Bone marrow (tissue), 2 donors: ENCODE measurements at places on chromosomes 3 and 15.

- no peak for DNase-seq
These were observed 122.9 kb upstream of the PTPRG start for GRCh38 chr3:61438253-61439121.

DNA sequence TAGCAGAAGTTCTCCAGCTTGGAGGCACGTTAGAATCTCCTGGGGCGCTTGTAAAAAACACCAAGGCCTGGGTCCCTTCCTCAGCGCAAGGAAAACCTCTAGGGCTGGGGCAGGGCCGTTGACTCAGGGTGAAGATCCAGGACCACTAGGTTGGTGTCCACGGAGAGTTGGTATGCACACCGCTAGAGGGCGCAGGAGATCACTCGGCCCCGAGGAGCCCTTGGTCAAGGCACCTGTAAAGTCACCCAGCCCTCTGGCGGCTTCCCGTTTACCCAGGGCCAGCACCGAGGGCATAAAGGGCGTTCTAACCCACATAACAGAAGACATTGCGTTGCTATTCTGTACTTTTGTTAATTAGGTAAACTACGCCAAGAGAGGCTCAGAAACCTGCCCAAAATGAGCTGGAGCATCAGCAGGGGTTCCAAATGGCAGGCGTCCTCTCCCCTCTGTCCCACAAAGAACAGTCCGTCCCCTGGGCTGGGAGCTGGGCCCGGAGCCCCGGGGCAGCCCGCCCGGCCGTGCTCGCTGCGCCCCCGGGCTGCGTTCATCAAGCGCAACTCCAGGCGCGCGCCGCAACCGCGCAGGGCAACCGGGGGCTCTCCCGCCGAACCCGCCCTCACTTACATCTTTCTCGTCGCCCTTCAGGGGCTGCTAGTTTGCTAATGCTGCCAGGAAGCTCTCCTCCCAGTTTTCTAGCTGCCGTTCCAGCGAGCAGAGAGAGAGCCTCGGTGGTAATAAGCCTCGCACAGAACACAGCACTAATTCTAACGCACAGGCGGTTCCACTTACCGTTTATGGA, 332.1 kb downstream of the ARRDC4 start:
- DNase-seq, result no peak

- no peak for DNase-seq
These were observed 88.1 kb downstream of the ADAMTS9 start for GRCh38 chr3:64599651-64600050.

DNA sequence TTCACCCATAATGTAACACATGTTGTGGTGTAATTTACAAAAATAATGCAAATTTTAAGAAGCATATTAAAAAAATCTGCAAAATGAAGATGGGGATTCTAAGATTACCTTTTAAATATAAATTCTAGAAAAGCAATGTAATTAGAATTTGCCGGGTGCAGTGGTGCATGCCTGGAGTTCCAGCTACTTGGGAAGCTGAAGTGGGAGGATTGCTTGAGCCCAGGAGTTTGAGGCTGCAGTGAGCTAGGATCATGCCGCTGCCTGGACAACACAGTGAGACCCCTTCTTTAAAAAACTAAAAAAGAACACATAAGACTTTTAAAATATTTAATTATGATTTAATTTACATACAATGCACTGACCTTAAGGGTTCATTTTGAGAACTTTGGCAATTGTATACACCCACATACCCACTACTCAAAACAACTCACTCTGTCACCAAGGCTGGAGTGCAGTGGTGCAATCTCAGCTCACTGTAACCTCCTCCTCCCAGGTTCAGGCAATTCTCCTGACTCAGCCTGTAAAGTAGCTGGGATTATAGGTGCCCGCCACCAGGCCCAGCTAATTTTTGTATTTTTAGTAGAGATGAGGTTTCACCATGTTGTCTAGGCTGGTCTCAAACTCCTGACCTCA, 134.0 kb upstream of the TBL1XR1 start:
- no peak for DNase-seq

GRCh38 chr15:43941555-43941954, 114.8 kb downstream of the WDR76 start:
- no peak for DNase-seq

GRCh38 chr15:43229977-43230376, 9.2 kb upstream of the EPB42 start:
- no peak for DNase-seq

- no peak for DNase-seq
These were observed 28.0 kb downstream of the PPARG start for GRCh38 chr3:12316729-12317351.

GRCh38 chr3:52827441-52827840, 3.0 kb downstream of the ITIH4 start:
- DNase-seq, result no peak

GRCh38 chr3:149473357-149474249, 894 bp upstream of the TM4SF4 start:
- DNase-seq, result no peak

GRCh38 chr15:44034334-44034733, 160.7 kb downstream of the FRMD5 start:
- DNase-seq, result no peak

DNA sequence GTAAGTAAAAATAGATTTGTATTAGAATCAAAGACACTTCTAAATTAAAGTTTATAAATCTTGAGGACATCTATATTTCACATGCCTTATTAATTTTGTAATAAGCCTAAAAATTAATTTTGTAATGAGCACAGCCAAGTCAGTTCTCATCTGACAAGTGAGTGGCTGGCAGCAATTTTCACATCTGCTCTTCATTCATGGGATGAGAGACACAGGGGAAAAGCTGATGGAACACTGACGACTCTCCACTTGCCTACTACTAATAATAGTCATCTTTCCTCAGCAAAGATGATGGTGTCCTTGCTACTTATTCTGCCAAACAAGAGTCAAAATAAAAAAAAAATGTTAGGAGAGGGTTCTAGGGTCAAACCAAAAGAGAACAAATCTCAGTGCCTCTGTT, 14.4 kb upstream of the CMSS1 start:
- no peak for DNase-seq

GRCh38 chr3:55651011-55651410, 163.9 kb upstream of the WNT5A start:
- no peak for DNase-seq

DNA sequence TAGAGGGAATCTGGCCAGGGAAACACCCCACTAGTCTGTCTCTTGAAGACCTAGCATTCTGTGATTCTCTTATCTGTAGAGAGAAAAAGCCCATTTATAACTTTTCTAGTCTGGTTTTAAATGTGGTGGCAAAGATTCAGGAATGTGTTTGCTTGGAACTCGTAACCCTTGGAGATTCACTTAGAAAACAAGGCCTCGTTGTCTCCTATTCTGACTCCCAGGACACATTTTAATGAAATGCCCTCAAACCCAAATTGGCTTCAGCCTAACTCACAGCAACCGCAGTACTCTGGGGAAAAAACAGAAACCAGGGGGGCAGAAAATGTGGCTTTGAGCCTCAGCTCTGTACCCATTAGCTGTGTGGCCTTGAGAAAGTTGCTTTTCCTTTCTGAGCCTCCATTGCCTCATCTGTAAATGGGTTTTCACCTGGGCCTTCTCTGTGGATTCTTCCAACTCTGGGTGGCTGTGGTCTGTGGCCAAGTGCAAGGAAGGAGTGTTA, 36.5 kb downstream of the RPLP1 start:
- no peak for DNase-seq

GRCh38 chr3:98540346-98540745, 8.6 kb downstream of the GPR15 start:
- DNase-seq, result no peak

DNA sequence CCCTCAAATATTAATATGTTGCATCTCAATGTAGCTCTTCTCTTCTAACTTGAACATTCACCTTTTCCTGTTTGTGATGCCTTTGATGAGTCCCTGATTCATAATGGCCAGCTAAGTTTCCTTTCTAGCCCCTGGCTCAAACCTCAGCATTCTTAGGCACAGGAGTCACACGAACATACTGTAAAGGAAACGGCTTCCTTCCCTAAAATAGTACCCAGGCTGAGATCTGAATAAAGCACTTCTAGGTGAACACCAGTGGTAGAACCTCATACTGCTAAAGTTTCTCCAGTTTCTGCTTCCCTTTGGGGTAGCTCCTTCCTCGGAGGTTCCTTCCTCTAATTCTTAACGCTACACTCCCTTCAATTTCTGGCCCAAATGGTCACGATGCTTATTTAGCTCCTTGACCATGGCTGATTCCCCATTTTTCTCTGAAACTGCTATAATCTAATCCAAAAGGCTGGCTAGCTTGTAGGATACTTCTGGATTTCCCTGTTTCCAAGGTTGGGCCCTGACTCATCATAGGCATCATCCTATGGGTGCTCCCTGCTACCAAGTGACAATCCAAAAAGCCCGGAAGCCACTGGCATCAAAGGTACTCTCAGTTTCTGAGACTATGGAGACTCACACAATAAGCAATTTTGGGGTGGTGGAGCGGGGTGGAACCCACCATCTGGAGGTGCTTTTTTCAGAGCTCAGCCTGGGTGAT, 2.4 kb downstream of the ANAPC13 start:
- no peak for DNase-seq

DNA sequence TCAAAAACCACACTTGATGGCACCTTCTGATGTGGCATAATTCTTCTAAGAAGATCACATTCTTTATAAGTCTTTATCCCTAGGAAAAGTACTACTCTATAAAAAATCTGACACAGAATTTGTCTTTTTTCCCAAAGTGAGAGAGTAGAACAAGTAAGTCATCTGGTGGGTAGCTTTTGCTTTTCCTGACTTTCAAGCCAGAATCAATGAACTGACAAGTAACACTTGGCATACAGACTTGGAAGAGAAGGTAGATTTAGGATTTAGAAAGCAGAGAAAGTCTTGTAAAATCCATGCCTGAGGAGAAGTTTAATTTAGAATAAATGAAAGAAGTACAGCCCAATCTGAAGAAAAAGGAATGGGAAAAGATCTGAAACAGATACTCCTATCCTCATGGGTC, 66.6 kb upstream of the TUSC7 start:
- DNase-seq, result no peak

GRCh38 chr3:95184038-95184437, 1121.2 kb downstream of the NSUN3 start:
- no peak for DNase-seq

DNA sequence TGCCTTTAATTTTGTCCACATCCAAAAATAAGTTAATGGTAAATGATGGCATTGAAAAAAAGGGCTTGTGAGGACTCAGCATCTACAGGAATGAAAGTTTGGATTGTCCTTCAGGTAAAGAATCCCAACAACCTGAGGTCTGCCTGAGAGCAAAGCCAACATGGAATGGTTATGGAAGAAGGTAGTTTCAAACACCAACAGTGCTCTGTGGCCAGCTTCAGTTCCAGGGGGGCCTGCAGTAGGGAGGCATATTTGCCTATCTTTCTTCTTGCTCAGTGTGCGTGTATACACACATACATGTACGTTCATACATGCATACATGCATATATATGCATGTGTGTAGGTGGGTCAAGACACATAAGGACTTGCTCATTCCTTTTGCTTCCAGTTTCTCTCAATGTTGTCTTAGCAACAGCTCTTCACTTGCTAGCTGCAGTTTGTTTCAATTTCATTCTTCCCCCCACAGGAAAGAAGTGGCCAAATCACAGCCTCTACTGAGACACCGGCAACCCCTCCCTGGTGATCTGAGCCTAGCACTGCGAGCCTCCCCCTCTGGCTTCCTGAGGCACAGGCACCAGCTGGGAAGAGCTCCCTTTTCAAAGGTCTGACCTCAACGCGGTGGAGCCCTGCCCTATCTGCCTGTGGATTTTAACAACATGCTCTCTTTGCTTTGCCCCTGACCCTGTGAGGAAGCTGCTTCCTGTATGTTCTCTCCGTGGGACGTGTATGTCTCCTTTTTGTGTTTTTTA, 146.2 kb downstream of the KLF13 start:
- no peak for DNase-seq

DNA sequence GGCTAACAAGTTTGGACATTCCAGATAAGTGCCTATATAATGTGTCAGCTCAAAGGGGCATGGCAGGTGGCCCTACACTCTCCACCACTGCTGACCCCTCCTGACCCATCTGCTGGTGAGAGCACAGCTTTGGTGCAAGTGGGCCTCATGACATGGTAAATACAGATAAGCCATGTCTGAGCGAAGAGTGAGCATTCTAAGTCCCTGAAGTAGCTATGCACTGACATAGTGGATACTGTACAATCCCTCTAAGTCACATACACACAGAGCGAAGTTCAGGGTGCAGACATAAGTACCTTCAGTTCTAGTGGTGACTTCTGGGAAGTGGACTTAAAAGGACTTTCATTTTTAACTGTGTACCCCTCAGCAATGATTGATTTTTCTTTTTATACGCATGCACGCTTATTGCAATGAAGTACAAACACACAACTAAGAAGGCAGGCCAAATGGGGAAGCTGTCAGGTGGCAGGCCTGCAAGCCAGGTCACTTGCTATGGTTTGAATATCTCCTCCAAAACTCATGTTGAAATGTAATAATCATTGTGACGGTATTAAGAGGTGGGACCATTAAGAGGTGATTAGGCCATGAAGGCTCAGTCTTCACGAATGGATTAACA, 41.5 kb downstream of the TBC1D2B start:
- DNase-seq, result no peak

GRCh38 chr15:23457890-23458289, 10.8 kb upstream of the GOLGA6L2 start:
- no peak for DNase-seq
